ENCODE measurements at places on chromosomes 5 and 9.

DNA sequence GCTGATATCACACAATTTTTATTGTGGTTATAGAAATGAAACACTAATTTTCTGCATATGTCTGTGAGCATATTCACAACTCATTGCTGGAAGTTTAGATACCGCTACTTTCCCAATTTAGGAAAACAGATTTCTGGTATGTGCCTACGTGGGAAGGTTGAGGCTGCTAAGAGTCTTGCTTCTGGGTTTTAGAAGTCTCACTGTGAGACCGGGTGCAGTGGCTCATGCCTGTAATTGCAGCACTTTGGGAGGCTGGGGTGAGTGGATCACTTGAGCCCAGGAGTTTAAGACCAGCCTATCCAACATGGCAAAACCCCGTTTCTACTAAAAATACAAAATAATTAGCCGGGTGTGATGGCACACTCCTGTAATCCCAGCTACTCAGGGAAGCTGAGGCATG, 39.6 kb downstream of the UBAP1 start:
- no peak for DNase-seq

DNA sequence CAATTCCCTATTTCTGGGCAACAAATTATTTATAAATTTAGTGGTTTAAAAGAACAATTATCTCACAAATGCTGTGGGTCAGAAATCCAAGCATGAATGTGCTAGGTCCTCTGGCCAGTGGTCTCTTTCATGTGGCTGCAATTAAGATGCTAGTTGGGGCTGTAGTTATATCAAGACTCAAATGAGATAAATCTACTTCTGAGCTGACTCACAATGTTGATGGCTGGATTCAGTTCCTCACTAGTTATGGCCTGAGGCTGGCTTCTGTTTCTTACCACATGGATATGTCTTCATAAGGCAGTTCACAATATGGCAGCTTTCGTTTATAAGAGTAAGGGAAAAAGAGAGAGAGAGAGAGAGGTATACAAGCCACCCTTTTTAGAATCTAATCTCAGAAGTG, 717.0 kb downstream of the PRELID2 start:
- DNase-seq = no peak

GRCh38 chr5:89436464-89436863, 553.5 kb upstream of the MEF2C start:
- no peak for DNase-seq

DNA sequence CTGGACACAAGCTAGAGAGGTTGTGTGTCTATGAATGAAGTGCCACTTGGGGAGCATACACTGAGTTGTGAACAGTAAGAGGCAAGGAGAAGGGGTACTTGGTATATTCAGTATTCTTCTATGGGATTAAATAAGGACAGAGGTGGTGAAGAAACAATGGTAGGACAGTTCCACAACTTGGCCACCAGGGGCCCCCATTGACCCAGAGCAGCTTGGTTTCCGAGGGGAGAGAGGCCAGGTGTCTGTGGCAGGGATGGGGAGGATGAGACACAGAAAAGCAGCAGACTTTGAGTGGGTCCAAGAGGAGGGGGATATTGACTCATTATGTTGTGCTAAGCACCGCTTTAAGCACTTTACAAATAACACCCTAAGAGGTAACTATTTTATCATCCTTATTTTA, 220.6 kb downstream of the MELK start:
- DNase-seq = no peak

DNA sequence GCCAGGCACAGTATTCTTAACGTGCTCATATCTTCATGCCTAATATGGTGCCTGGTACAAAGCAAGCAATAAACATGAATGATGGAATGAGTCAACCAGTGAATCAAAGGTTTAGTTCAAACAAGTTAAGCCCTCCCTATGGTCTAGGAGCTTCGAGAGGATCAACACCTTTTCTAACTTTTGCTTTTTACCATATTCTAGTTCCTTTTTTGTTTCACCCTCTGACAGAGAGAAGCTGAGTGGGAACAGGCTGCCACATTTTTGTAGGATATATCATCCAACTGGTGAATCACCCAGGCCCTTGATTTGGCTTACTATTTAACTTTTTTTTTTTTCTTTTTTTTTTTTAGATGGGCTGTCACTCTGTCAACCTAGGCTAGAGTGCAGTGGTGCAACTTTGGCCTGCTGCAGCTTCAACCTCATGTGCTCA, 39.3 kb upstream of the TNC start:
- no peak for DNase-seq

DNA sequence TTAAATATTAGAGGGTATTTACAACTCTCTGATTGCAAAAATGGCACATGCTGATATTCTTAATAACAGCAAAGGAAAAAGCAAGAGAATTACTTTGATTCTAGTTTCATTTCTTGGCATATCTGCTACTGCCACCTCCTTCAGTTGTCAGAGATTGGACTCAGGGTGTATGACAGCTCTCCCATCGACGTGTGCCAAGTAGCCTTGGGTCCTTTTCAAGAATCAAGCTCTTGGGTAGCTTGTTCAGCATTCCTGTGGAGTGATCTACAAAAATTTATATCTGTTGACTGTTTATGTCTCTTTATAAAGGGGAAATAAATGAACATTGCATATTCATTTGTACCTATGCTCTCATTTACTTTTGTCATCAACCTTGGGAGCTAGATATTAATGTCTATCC, 315.6 kb downstream of the PRR16 start:
- DNase-seq = no peak

GRCh38 chr5:111735583-111736270, 21.3 kb downstream of the NREP start:
- no peak for DNase-seq

DNA sequence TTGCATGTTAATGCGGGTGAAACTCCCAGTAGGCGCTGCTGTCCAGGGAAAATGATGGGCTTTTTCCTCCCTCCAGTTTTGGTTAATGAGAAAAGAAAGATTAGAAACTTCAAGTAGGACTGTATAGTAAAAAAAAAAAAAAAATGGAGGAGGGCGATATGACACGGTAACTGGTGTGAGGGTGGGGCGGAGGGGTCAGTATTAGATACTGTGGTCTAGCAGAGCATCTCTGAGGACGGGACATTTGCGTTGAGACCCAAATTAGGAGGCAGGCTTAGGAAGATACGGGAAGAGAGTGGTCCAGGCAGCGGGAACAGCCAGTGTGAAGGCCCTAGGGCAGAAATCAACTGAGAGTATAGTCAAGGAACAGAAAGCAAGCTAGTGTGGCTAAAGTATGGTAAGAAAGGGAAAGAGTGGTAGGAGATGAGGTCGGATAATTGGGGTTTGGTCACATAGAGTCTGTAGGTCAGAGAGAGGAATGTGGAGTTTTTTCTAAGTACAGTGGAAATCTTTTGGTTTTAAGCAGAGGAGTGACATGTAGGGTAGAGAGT, 707 bp downstream of the RMND5B start:
- no peak for DNase-seq

- DNase-seq = no peak
Observed at GRCh38 chr9:8062459-8062858, 262.9 kb upstream of the DMAC1 start.

DNA sequence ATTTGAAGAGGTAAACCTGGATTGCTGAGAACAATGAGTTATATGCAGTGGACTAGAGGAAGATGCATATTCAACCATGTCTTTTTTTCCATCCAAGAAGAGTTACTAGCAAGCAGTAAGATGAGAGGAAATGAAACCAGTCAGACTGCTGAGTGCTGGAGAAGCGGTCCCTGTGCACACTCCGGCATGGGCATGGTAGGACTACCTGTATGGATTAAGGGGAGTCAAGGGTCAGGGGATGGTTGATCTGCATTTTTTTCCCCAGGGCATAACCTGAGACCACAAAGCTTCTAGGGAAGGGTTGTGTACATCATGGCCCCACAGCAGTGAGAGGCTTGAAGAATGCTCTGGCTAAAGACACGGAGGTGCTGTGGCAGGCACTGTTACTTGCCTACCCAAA, 76.6 kb upstream of the ZNF169 start:
- no peak for DNase-seq

DNA sequence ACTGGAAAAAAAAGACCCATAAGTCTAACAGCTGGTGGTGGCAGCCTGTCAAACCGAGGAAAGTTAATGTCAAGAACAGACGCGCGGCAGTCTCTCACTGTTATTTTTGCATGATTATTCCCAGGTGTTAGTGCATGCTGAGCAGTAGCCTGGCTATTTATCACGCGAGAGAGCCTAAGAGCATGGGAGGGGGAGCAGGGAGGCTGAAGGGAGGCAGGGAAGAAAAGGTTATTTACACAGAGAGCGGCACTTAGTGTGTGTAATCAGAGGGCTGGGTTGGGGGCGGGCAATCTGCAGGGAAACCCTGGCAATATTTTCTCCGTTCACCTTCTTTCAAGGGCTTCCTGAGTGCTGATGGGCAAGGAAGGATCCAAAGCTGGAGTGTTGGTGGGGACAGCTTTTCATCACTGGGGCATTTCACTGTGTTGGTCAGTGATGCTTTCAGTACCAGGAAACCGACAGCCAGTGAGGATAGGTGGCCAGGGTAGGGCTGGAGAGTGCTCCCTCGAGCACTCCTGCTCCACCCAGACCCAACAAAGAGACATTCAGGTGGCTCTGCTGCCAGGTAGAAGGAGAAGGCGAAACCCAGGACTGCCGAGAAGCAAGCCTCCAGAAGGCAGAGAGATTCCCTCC, 39.6 kb downstream of the ZNF608 start:
- DNase-seq = no peak

GRCh38 chr5:159198063-159199036, 11.0 kb downstream of the RNF145 start:
- no peak for DNase-seq
